NCI-H1436 (cell line): ENCODE measurements at places on chromosomes 2 and 18.

GRCh38 chr2:147398996-147399395, 445.8 kb upstream of the ACVR2A start:
- no peak for DNase-seq

DNA sequence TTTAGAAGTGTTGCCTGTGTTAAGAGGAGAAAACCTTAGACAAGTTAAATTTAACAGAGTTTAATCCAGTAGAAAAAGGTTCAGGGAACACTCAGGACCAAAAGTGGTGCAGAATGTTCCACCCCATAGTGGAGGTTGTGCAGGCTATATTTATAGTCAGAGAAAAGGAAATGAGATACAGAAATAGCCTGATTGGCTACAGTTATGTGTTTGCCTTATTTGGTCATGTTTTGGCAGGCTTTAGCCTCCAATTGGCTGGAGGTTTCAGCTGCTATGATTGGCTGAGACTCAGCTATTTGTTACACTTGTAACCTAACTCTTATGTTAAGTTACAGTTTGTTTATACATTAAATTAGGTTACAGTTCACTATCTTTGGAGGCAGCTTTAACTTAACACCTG, 4.2 kb downstream of the STAMBP start:
- DNase-seq, result no peak

DNA sequence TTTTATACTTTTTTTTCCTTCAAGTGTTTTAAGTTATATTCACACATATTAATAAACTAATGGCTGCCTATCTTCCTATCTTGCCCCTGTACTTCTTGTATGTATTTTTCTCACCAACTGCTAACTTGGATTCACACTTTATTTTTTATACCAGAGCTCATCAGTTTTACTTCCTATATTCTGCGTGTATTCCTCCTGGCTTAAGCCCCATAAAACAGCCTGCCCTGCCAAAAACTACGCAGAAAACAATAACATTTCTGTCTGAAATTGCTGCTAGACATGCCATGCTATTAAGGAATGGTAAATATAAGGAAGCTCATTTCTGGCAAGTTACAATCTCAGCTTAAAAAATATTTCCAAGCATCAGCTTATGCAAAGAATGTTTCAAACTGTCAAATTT, 172.3 kb downstream of the UBE2E3 start:
- DNase-seq, result no peak

GRCh38 chr2:56315376-56315775, 131.6 kb downstream of the CCDC85A start:
- DNase-seq, result no peak

DNA sequence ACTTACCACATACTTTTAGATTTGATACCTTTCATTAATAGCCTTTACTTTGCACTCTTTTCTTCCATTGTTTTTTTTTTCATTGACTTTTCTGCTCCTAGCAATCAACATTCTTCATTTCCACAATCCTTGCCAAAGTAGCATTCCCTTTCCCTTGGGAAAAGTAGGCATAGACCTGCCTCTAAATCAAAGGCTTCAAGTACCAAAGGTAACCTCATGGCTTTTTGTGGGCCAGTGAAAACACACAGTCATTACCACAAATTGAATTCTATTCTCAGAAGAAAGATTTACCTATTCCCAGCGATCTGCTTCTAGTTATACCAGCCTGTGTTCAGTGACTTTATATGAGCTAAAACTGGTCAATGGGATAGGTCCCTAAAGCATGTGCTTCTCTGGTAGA, 109.2 kb downstream of the SOCS6 start:
- DNase-seq, result no peak

DNA sequence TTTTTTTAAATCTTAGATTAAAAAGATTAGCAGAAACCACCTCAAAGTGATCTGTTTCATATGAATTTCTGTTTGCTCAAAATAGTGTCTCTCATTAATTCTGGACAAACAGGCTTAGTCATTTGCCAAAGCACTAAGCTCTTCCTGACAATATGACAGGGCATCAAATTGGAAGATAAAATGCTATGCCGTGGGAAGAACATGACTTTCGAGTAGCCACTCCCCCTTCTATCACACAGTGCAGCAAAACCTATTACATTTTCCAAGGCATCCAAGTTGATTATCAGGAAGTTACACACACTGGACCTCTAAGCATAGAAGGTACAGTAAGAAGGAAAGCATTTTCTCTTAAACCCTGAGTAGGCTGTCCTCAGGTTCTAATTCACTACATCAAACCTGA, 89.5 kb downstream of the STK39 start:
- DNase-seq, result no peak

DNA sequence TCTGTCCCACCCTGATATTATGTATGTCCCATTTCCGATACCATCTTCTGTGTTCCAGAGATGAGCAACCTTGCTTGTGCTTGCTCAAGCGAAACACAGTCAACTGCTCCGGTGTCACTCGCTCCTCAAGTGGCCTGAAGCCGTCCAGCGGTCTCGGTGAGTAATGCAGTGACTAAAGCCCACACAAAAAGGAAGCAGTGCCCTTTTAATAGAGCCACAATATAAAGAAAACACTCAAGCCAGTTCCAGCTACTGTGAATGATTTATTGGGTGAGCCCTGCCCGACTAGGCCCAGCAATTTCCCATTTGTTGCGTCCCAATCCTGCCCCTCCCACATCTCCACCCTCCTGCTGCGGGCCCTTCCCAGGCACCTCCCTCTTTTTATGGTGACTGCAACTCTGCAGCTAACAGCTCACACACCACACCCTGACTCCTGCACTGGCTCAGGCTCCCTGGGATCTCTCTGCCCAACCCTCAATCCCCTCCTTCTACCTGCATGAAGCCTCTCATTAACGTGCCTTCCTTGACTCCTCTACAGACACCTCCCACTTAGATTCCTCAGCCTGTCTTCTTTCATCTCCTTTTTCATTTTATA, 44.2 kb upstream of the DSC1 start:
- DNase-seq, result no peak

DNA sequence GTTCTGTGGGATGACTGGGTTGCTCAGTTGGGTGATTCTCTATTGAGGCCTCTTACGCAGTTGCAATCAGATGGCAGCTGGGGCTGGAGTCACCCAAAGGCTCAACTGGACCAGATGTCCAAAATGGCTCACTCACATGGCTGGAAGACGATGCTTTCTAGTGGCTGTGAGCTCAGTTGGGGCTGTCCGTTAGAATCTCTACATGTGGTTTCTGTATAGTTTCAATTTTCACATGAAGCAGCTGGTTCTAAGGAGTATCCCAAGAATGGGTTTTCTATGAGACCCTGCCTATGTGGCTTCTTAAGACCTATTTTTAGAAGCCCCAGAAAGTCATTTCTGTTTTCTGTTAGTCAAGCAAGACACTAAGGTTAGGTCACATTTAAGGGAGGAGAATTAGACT, 4.4 kb downstream of the XRCC5 start:
- DNase-seq, result no peak

DNA sequence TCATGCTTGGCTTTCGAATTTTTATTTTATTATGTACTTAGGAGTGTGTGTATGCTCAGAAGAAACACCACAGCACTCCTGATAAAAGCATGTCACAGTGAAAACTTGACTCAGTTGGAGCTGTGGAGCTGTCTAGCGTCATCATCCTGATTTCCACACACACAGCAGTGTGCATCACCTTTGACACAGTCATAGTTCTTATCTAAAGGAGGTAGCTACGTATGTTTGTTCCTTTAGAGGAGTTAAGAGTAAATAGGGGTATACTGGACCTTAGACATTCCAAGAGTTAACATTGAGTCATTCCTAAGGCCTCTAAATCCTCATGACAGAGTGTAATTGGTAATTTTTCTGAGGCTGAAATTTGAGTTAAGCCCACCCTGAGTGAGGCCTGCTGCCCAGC, 96.9 kb downstream of the PHLPP1 start:
- no peak for DNase-seq

DNA sequence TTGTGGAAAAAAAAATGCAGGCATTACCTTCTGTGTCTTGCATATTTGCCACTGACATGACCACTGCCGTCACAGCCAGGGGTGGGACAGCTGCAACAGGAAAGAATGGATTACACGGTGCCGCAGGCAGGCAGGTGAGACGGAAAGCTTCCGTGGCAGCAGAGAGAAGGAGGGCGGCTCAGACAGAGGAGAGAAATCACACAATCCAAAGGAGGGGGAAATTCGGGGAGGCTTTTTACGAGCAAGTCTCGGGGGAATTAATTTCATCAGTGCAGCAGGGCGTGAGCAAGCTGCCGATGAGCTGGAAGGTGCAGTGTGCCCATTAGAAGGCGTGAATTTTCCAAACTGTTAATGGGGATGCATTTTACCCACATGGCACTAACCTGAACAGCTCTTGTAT, 234.8 kb upstream of the PXDN start:
- peak; percentile 77 for DNase-seq

GRCh38 chr2:186187854-186188253, 298.2 kb upstream of the ZC3H15 start:
- DNase-seq, result no peak

GRCh38 chr2:12005886-12006681, 259.7 kb downstream of the LPIN1 start:
- peak; percentile 1 for DNase-seq
